ENCODE measurements at places on chromosomes 3 and 15.
A peak's percentile ranks its signal among the peaks of the same experiment; 100 is the strongest.

DNA sequence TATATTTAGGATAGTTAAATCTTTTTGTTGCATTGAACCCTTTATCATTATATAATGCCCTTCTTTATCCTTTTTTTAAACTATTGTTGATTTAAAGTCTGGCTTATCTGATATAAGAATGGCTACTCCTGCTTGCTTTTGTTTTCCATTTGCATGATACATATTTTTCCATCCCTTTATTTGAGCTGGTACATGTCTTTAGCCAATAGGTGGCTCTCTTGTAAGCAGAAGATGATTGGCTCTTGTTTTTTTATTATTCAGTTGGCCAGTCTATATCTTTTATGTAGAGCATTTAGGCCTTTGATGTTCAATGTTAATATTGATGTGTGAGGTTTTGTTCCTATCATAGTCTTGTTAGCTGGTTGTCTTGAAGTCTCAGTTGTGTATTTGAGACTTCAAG lies 99.5 kb upstream of the MCTP2 start:
- DNase-seq: no peak

GRCh38 chr15:56659197-56659596 lies 74.1 kb downstream of the ZNF280D start:
- no peak for DNase-seq

- DNase-seq: peak; percentile 19
These were observed 158.2 kb upstream of the ANKRD28 start for GRCh38 chr3:15955968-15956367.

DNA sequence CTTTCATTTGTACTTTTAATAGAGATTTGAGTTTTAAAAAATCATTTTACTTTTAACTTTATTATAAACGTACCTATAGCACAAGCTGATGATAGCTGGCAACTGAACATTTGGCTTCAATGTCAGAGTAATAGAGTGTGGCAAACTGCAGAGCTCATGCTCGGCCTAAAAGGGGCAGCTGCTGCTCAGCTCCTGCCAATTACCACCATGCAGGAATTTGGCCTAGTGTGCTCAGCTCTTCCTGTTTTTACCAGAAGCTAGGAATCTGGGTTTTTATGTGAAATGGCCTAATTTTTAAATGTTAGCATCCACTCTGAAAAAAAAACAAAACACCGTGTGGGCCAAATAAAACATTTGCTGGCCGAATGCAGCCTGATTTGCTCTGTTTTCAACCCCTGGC lies 1.8 kb downstream of the IFT122 start:
- peak; percentile 43 for DNase-seq

- no peak for DNase-seq
These were observed 19.5 kb downstream of the PTH1R start for GRCh38 chr3:46897031-46897430.

DNA sequence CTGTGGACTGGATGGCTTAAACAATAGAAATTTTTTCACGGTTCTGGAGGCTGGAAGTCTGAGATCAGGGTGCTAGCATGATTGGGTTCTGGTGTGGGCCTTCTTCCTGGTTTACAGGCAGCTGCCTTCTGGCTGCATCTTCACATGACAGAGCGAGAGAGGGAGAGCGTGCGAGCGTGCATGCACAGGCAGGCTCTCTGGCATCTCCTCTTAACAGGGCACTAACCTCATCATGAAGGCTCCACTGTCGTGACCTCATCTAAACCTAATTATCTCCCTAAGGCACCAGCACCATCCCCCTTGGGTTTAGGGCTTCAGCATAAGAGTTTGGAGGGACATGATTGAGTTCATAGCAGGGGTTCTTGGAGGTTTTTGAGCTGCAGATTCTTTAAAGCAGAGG lies 292.0 kb upstream of the C2CD4B start:
- no peak for DNase-seq

DNA sequence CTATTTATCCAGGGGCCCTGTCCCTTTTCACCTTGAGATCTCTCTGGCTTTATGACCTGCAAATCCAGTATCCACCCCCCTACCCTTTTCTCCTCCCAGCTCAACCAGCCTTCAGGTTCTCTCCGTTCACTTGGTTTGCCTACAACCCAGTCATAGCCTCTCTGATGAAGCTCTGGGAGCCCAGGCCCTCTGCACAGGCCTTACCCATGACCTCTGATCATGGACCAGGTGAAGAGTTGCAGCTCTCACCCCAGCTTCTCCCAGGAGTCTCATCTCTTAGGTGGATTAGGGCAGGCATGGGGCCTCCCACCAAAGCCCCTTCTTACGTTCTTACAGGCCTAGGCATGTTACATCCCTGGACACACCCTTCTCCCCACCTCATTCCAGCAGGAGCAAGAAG lies 59.8 kb downstream of the EXOG start:
- DNase-seq: no peak

DNA sequence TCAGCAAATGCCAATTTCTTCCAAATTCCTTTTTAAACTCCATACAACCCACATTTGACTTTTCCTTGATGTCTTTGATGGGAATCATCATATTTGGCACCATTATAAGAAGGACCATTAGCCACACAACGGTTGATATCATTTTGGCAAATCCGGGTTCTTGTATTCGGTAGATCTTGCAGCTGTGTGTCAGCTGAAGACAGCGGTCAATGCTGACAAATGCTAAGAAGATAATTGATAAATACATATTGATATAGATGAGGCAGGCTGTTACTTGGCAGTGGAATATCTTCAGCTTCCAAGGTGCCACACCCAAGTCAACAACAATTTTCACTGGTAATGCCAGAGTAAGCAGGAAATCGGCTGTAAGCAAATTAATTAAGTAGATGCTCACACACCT lies 4.2 kb downstream of the GPR171 start:
- no peak for DNase-seq

DNA sequence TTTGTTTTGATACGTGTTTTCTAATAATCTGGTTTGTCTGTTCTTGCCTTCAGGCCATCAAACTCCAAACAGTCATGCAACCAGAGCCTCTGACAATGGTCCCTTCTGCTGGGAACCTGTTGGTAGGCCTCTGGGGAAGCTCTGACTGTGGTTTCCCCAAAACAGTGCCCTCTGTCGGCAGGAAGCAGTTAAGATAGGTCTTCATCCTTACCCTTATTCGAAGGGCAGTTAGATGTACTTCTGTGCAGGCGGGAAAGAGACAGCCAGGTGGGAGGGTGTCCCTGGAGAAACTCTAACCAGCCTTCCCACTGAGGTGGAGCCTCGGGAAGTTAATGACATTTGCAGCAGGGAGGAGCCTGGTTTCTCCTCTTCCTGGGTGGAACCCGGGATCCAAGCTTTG lies 81.6 kb upstream of the CHMP2B start:
- no peak for DNase-seq

DNA sequence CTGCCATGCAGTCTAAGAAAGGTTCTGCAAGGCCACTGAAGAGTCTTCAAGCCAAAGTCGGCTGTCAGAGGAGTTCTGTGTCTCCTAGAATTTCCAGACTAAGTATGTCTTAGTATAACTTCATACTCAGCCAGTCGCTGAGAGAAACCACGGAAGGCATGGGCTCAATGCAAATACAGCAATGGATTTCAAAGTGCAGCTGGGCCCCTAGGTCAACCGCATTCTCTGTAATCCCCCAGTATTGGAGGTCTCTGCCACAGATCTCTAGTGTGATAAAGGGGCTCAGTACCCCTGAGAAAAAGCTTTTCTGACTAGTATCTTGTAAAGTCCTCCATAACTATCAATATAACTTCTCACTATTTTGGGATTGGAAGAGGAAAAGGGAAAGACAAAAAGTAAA lies 208.3 kb downstream of the VPS13C start:
- DNase-seq: no peak

DNA sequence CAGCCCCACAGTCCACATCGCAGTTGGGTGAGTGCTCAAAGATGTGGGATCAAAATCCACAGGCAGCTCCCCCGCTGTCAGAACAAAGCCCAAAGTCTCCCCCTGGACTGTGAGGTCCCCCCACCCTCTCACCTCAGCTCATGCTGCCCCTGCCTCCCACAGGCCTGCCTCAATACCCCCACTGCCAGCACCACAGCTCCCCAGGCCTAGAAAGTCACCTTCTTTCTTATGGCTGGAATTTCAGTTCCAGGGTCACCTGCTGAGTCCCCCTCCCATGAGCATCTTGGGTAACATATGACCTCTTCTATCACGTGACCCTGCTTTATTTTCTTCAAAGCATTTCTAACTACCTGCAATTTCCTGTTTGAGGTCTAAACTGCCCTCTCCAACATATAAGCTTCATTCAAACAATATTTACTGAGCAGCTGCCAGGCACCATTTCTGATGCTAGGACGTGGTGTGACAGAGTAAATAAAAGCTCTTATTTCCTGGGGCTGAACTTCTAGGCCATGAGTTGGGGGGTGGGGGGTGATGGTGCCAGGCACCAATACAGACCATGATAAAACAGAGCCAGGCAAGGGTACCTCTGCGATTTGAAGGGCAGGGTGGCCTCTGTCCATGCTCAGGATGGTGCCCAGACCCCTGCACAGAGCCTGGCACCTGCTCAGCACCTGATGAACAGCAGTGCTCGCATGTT lies 2.4 kb upstream of the TMEM89 start:
- no peak for DNase-seq

- DNase-seq: no peak
These were observed 216.7 kb upstream of the CFAP20DC start for GRCh38 chr3:59266551-59266950.

- no peak for DNase-seq
These were observed 800.6 kb upstream of the CFAP20DC start for GRCh38 chr3:59850417-59850816.

- no peak for DNase-seq
These were observed 442 bp downstream of the QTRT2 start for GRCh38 chr3:114057011-114057347.

DNA sequence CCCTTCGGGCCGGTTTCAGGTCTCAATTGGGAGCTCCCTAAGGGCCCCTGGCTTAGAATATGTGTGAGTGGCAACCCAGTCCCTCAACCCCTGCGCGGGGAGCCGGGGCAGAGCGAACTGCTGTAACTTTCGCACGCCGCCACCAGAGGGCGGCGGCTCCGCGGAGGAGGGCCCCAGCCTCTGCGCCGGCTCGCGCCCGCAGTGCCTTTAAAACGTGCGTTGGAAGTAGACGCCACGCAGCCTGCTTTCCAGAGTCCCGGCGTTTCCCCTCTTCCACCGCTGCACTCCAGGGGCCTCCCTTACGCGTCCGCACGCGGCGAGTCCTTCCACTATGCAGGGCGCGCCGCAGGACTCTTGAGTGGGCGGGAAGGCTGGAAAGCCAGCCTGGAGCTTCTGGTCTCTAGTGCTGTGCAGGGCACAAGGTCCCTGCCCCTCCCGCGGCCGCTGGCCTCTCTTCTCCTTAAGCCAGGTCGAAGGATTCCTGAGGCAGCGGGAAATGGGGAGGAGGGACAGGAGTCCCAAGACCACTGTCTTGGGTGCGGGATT lies 23.7 kb upstream of the RNU6-1 start:
- peak; percentile 78 for DNase-seq

DNA sequence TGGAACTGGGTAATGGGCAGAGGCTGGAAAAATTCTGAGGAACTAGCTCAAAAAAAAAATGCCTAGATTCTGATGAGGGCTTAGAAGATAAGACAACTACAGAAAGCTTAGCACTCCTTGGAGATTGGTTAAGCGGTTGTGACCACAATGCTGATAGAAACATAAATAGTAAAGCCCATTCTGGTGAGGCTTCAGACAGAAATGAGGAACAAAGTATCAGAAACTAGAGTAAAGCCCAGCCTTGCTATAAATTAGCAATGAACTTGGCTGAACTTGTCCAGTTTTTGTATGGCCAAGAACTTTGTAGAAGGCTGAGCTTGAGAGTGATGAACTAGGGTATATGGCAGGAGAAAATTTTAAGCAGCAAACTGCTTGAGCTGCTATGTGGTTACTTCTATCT lies 25.4 kb downstream of the GOLGB1 start:
- no peak for DNase-seq

DNA sequence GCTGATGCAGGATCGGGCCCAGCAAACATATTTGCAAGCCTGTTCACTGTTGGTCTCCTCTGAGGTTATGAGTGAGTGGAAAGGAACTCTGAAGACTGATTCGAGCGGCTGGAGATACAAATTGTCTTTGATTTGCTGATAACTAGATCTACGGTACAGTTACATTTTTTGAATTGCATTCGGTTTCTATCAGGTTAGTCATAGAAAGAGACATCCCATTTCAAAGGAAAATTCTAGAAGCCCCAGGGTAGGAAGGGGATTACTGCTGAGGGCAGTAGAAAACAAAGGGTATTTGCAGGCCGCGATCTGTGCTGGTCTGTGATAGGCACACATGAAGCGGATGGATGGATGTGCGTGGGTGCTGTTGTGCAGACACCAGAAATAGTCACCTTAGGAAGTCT lies 228.4 kb downstream of the ITPR1 start:
- DNase-seq: peak; percentile 93
